Cerebellar nuclear complex (tissue), 1 donor: ENCODE measurements at places on chromosomes 11 and 22.

GRCh38 chr11:79436919-79437277 is 3.9 kb downstream of the TENM4 start:
- DNase-seq = no peak

- no peak for DNase-seq
Observed at GRCh38 chr22:45200860-45201511, 37.3 kb downstream of the NUP50 start.

GRCh38 chr11:72241291-72241781 is 2.6 kb downstream of the PHOX2A start:
- no peak for DNase-seq

DNA sequence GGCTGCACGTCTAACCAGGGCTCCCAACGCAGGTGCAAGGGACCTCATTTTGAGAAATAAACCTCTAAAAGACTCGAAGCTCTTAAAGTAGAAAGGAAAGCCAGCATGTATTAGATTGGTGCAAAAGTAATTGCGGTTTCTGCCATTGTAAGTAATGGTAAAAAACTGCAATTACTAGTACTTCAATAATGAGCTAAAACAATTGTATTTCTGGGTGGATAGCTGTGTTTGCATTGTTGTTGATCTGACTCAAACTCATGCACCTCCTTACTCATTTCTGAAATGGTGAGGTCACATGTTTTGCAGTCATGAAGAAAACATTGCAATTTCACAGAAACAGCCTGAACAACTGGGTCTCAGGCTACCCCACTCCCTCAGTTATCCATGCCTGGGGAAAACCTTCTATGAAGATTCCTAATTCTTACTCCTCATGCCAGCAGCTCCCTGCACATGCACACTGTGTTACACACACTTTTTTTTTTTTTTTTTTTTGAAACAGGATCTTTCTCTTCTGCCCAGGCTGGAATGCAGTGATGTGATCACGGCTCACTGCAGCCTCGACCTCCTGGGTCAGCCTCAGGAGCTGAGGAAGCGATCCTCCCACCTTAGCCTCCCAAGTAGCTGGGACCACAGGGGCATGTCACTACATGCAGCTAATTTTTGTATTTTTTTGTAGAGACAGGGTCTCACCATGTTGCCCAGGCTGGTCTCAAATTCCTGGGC is 24.6 kb downstream of the VWCE start:
- no peak for DNase-seq

DNA sequence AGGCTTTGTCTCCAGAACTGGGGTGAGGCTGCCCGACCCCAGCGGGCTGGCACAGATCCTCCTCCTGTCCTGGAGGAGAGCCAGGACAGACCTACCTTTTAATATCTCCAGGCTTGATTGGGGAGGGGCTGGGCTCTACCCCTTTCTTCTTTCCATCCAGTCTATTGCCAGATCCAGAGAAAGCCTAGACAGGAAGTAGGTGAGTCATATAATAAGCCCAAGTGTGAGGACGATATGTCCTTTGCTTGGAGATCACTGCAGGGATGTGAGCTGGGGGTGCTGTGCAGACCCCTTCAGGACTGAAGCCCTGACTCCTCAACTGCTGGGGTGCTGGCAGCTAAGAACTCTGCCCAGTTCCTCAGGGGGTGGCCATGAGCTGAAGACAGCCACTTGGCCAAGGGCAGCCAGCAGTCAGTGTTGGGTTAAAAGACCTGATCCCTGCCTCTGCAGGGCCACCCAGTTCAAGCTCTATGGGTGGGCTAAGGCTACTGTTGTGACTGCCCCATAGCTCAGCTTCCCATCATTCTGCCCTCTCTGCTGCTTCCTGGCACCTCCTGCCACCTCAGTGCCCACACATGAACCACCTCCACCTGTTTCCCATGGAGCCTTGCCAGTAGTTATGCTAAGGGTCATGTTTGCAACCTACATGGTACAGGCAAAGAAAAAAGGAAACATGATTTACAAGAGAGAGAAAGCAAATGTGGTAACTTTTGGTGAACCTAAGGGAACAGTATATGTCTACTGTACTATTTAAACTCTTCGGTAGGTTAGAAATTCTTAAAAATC is 8.3 kb upstream of the C22orf39 start:
- no peak for DNase-seq

DNA sequence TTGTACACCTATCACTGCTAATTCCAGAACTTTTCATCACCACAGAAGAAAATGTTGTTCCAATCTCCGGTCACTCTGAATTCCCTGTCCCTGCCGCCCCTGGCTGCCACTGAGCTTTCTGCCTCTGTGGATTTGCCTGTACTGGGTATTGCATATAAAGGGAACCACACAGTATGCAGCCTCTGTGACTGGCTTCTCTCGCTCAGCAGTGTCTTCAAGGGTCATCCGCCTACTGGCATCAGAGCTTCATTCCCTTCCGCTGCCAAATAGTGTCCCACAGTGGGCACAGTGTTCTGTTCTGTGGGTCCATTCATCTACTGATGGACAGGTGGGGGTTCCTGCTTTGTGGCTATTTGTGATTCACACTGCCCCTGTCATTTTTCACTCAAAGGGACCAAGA is 5.3 kb downstream of the DHCR7 start:
- DNase-seq = no peak

GRCh38 chr11:117300283-117300663 is 9.1 kb downstream of the BACE1-AS start:
- DNase-seq = no peak

DNA sequence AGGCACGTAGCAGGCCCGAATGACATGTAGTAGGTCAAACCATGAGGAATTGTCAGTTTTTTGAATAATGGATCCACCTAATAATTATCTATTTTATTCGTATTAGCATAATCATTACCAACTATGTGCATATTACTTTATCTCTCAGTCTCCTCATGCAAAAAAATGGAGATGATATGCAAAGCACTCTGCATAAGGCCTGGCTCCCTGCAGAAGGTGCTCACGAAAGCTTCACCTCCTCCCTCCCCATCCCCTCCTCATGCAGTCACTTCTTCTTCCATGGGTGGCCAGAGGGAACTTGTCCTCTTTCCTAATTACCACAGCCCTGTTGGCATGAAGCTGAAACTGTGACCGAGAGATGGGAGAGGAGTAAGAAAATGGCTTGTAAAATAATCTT is 20.8 kb upstream of the TSKU start:
- DNase-seq = no peak

- DNase-seq = no peak
Observed at GRCh38 chr11:9838229-9838628, 174.4 kb downstream of the SWAP70 start.

DNA sequence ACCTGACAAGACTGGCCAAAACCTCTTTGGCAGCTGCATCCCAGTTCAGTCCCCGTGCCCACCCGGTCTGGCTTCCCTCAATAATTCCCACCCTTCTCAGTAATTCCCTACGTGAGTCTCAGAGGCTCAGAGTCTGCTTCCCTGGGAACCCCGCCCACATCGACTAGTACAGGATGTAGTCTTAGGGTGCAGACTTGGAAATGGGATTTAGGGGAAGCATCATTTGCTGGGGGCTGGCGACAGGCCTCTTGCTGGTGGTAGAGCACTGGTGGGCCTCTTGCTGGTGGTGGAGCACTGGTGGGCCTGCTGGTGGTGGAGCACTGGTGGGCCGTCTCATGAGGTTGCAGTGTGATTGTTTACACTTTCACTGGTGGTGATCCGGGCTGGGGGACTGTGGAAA is 199.5 kb upstream of the B3GAT1 start:
- no peak for DNase-seq

DNA sequence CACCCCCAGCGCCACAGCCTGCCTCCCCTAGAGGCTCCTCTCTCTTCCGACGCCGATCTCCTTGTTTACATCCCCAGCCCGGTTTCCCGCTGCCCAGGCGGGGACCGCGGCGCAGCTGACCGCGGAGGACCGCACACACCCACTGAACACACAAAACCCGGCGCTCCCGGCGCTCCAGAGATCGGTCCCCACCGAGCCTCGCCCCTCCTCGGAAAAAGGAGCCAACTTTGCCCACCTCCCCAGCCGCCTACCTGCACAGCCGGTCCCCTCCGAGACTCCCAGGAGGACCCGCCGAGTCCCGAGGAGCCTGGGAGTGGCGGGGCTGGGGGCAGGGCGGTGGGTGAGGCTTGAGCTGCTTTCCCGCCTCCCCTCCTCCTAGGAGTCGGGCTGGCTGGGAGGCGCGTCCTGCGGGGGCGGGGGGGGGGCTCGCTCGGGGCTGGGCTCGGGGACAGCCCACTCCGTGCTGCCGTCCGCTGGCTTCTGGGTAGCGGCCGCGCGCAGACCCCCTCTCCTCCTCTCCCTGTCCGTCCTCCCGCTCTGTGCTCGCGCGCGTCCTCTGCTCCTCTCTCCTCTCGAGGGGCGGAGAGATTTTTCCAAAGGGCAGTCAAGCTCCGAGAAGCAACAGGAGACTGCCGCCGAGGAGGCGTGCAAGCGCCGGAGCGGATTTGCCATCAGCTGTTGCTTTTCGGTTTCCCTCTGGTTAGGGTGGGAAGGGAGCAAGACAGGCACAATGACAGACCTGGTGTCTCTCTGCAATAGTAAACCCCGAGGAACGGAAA is at the start of gene FXYD6:
TSS of gene FXYD6 (minus strand) at position 318 of the 779 bp plus-strand sequence. CDS start 33,882 bp downstream, outside the sequence.
- peak; percentile 41 for DNase-seq
